Jurkat, Clone E6-1 (cell line): ENCODE measurements at places on chromosomes 11 and 22.

DNA sequence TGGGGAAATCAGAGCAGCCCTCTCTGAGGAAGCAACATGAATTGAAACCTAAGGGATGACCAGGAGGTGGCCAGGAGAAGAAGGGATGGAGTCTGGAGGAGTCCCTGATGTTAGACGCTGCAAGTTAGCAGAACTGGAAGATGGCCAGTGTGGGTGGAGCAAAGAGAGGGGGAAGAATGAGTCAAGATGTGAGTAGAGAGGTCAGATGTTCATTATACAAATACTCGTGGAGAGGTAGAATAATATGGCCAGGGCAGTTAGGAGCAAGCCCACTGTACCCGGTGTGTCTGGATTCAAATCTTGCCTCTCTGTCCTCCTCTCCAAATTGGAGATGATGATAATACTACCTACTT is 242.0 kb downstream of the TENM4 start:
- DNase-seq = no peak

GRCh38 chr11:122664188-122664587 is 8.7 kb downstream of the UBASH3B start:
- no peak for DNase-seq

- DNase-seq = no peak
These were observed 3.4 kb downstream of the CDON start for GRCh38 chr11:126059238-126059781.

DNA sequence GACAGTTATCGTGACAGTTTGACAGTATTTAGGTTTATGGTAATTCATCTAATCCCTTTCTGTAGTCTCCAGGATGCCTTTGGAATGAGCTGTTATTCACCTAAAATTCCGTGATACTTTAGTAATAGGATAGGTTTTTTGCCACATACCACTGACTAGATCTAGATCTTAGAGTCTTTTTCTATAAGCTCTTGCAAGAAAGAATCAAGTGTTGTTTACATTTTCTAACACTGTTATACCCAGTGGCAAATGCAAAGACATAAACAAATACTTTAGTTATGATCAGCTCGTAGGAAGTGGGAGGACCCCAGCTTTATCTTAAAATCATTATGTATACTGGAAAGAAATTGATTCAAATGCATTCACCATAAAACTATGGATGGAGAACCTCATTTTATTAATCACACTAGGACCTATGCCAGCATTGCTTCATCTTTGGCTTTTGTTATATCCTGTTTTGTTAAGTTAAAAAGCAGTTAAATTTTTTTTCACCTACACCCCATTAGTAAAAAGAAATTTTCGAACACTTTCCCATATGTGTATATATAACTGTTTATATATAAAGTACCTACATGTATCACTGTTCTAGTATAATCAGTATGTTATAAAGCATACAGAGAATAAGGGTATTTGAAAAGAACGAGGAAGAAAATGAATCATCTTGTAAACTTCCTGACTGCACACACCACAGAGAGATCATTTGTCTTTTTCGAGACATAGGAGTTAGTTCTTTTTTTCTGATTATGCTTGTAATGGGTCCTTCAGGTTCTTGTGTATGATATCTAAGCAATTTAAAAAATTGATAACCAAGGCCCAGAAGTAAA is 60.9 kb downstream of the PDHX start:
- DNase-seq = no peak

- DNase-seq = no peak
These were observed 6.6 kb upstream of the ARAP1 start for GRCh38 chr11:72758690-72759389.

DNA sequence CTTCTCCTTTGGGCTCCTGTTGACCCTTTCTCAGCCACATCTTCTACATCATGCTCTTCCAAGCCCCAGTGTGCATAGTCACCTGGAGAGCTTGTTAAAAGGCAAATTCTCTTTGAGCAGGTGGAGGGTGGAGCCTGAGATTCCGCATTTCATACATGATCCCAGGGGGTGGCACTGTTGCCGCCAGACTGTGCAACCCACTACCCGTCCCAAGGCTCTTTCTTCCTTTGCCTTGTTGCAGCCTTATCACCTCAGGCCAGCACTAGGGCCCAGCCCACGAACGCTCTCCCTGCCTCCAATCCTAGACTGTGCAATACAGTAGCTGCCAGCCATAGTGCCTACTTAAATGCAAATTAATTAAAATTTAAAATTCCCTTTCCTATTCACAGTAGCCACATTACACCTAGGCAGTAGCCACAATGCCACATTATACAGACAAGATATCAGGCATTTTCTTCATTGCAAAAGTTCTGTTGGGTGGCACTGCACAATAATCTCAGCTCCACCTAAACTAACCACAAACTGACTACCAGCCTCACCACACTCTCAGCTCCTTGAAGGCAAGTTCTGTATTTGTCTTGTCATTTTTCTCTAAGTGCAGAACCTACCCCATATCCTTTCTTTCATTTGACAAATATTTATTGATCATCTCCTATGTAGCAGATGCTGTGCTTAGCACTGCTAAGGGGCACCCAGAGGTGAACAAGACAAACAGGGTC is 4.6 kb upstream of the KCNJ5 start:
- peak; percentile 57 for DNase-seq

GRCh38 chr11:76771446-76772099 is 11.6 kb upstream of the TSKU start:
- DNase-seq = no peak

DNA sequence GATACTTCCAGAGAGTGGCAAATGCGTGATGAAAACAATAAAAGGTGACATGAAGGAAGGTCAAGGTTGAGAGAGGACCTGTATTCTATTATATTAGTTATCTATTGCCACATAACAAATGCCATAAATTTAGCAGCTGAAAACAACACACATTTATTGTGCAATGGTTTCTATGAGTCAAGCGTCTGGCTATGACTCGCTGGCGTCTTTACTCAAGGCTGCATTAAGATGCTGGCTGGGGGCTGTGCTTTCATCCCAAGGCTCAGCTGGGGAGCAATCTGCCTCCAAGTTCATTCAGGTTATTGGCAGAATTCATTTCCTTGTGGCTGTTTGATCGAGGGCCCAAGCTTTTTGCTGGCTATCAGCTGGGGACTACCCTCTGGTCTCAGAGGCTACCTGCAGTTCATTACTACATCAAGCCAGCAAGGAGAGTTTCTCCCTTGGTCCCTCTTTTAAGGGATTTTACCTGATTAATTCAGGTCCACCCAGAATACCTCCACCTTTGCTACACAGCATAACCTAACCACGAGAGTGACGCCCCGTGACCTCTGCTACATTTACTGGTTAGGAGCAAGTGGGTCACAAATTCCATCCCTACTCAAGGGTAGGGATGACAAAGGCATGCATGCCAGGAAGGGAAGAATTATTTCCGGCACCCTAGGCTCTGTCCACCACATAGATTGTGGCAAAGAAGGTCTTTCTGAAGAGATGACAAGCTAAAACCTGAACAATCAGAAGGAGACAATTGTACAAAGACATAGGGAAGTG is 549.1 kb downstream of the MN1 start:
- DNase-seq = no peak

DNA sequence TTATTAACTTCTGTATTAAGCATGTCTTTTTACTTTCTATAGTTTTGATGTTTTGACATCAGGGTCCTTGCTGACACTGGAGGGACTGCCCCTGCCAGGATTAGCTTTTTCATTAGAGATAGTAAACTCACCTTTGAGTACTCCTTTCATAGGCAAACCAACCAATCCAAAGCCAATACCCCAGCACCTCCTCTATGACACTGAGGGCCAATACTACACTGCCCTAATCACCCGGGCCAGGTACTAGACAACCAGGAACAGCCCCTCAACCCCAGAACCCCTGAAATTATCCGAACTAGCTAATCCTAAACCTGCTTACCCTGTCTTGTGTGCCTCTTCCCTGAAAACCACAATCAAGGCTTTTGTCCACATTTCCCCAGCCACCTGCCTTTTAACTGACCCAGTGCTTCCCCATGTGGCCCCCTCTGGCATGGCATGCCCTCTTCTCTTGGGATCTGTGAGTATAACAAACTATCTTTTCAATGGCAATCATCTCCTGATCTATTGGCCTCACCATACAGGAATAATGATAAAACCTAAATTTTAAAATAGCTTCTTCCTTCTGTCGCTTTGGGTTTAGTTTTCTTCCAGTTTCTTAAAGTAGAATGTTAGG is 31.2 kb downstream of the RAB6A start:
- no peak for DNase-seq

DNA sequence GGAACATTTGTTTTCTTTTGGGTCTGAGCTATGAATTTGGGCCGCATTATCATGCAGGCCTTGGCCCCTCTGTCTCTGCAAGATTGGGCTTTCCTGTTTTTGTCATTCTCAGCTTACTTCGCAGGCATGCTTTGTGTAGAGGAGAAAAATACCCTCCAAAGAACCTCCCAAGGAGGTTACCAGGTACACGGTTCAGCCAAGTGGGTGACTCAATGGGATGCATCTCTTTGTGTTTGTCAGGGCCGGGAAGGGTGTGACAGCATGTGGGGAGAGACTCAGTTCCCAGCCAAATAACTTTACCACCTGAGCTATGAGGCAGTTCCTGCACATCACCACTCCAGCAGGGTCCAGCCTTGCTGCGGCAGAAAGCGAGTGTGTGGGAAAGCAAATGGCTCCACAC is 47.8 kb upstream of the CLDN5 start:
- no peak for DNase-seq

- DNase-seq = peak; percentile 87
These were observed 2.3 kb downstream of the ACY3 start for GRCh38 chr11:67648140-67648795.

- DNase-seq = no peak
These were observed 1585.2 kb upstream of the TENM4 start for GRCh38 chr11:81026032-81026431.

- no peak for DNase-seq
These were observed 7.0 kb downstream of the PPM1F start for GRCh38 chr22:21945453-21946261.
